Stimulated activated CD4-positive, alpha-beta T cell treated with anti-CD3 and anti-CD28 coated beads, Interleukin-12 subunit alpha, Interleukin-12 subunit beta, amount 100 ng/mL, for 24 hours (primary cell): ENCODE measurements at places on chromosomes 13 and 19.

- no peak for DNase-seq
These were observed 3.2 kb downstream of the ATP4B start for GRCh38 chr13:113654591-113655345.

DNA sequence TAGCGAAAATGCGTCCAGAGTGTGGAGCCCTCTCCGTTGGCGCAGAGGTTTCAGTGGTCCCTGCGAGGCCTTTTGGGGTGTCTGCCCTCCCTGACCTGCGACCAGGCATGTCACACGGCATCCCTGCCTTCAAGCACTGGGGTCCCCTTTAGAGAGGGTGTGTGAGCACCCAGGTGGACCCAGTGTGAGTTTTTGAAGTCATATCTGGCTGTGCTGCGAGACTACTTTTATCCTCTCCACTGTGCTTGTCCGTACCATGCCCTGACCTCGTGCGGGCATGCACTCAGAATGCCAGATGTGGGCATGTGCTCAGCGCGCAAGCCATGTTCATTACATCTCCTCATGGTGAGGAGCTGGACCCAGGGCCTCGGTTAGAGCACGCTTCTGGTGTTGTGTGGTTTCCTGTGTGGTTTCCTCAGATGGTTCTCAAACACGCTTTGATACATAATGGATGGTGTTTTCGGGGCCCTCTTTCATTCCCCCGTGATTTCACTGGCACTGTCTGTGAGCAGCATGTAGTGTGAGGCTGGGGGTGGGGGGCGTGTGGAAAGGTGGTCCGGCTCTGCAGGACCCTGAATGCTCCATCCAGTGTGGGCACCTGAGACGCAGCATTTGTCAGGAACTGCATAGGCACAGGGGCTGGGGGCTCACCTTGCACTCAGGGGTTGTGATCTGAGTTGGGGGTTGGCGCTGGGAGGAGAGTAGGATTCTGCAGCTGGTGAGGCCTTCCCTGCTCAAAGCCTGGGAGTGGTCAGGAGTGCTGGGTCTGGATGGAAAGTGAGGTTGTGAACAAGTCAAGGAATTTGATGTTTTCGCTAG is 2.3 kb downstream of the TFDP1 start:
- DNase-seq, result no peak

DNA sequence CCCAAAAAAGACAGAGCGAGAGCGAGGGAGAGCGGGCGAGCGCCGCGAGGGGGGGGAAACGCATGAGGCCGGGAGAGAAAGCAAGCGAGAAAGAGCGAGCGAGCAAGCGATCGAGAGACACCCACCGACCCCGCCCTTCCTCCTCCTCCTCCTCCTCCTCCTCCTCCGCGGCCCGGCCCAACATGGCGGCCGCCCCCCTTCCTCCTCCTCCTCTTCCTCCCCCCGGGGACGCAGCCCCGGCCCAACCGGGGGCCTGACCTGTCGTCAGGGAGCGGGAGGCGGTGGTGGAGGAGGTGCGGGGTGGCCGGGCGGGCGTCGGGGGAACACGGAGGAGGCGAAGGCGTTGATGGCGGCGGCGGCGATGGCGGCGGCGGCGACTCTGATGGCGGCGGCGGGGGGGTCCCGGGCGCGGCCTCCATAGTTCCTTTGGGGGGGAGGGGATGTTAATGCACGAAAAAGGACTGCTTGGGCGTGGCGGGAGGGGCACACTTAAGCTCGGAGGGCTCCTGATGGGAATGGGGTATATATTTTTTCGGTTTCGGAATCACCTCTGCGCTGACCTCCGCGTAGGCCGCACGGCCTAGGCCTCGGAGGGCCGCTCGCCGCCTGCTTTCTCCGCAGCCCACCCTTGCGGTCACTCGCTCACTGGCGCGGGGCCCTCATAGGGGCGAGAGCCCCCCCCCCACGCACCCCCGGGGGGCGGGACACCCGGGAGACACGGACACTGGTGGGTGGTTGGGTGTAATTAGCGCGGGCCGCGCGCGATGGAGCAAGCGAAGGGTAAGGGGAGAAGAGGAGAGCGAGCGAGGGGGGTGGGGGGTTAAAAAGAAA is 1.2 kb downstream of the ZC3H4 start:
- DNase-seq, result peak; percentile 68

GRCh38 chr13:86357106-86357505 is 557.9 kb upstream of the SLITRK6 start:
- no peak for DNase-seq

DNA sequence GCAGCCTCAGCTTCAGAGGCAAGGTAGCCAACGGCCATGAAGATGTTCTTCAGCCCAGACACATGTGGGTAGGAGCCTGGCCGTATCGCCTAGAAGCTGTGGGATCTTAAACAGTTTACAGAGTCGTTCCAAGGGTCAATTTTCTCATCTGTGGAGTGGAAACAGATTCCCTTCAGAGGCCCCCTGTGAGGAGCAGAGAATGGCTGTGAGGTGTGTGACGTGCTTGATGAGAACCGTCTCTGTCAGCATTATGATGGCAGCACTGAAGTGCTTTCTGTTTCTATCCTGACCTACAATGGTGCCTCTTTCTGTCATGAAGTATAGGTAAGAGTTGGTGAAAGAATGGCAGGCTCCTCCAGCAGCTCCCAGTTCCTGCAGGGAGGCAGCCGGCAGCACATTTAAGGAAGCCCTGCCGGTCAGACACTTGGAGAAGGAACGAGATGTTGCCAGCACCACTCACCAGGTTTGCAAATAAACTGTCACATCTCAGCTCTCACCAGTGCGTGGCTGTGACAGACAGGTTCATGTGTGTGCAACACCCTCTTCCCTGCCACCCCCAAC is 277.3 kb downstream of the FOXO1 start:
- DNase-seq, result peak; percentile 27

DNA sequence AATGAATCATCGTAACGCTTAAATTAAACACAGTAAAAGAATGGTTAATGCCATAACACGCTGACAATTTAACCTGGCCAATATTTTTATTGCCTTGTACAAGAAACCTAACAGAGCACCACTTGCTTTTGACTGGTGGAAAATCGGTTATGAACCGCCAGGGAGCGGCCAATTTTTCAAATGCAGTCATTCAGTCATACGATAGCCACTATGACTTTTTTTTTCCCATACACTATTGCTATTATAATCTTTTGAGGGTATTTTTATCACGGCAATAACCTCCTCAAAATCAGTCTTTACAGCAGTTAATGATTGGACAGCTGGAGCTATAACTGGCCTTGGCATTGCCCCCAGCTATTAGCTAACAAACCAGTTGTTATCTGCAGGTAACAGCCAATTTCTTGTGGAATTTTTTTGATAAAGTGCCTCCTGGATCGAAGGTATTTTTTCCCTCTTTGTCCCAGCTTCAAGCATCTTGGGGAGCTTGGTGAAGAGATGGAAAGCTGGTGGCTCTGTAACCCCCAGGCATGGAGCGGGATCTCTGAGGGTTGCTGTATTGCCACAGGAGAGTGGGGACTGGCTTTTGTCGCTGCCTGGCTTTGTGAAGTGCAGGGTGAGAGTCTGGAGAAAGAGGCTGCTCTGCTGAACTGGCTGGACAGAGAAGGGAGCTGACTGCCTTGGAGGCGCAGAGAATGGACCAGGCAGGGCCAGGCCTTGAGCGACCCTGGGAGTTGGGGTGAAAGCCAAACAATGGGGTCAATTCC is 198.4 kb upstream of the ZNF536 start:
- no peak for DNase-seq

DNA sequence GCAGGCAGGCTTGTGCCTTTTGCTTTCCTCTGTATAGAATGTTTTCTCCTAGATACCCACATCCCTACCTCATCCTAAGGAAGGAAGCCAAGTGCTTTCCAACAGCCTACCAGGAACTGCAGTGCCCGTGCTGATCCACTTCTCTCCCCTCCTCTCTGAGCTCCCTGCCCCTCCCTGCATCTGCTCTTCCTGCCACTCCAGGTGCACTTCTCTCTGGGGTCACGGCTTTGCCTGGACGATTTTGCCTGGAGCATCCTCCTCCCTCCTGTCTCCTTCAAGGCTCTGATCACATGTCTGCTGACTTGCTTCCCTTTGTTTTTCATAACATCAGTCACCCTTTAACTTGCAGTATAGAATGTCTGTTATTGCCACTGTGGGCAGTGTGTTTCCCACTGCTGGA is 34.7 kb upstream of the IRS2 start:
- no peak for DNase-seq

DNA sequence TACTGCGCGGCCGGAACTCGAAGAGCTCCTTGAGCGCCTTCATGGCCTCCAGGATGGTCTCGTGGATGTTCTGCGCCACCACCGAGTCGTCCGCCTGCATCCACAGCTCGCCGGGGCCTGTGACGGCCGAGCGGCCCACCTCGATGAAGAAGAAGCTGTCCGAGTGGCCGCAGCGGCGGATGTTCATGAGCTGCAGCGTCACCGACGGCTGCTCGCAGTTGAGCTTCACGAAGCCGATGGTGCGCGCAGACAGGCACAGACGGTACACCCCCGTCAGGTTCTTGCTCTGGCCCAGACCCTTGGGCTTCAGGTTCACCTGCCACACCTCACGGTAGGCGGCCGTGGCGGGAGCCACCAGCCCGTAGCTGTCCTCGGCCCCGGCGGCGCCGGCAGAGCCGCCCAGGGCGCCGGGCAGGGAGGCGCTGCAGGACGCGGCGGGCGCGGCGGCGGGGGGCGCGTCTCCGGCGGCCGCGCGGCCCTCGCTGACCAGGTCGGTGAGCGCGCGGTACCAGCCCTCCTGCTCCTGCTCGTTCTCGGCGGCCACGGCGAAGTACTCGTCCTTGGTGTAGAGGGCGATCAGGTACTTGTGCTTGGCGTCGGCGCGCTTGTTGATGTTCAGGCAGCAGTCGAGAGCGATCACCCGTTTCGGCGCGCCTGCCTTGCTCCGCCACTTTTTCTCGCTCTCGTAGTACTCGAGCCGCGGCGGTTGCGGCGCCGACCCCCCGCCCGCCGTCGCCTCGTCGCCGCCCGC is 1.1 kb downstream of the IRS2 start:
- no peak for DNase-seq

GRCh38 chr19:19010551-19010950 is 22.8 kb downstream of the SUGP2 start:
- DNase-seq, result no peak

DNA sequence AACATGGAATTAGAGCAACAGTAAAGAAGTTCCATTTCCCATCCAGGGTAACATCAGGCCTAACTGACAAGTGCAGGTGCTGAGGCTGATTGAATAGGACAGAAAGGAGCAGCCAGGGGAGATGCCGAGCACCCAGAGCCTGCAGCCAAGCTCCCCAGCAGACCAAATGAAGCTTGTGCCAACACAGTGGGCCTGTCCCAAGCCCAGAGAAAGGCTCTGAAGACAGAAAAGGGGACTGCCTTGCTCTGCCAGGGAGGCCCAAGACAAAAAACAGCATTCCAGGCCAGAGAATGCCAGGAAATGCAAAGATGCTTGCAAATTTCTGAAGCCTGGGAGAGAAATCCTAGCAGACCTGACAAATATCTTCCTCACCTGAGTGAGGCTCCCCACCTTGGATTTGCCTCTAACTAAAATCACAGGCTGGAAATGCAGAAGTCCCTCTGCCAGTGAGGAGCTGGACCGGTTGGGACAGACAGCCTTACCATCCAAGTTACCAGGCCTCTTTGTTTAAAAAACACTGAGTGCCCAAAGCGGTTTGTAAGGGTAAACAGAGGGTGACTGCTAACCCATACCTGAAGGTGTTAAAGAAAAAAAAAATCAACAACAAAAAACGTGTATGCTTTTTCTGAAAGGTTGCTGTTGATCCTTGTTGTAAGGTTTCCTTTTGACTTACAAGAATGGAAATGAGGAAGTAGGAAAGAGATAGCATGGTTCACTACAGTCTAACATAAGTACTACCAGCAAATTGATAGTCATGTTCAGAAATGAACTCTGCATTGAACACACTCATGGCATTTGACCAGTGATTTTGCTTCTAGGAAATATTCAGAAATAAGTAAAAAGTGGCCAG is 11.8 kb upstream of the HMGB1 start:
- DNase-seq, result no peak

DNA sequence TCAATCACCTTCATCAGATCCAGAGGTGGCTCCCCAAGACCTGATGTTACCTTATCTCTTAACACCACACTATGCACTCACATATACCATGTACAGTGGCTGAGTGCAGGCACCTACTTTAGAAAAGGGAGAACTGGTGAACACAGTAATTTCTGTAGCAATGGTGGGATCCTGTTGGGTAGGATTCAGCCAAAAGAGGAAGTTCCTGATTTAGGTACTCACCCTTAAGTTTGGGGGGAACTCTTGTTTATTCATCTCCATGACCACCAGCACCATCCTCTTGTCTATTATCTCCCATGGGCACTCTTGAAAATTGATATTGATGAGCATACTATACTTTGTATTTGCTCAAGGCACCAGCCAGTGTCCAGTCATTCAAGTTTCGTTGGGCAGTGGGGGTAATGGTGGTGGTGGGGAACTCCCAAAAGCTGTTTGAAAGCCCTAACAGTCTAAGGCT is 324.4 kb downstream of the LMO7 start:
- DNase-seq, result no peak

GRCh38 chr13:88142653-88143052 is 471.5 kb downstream of the SLITRK5 start:
- no peak for DNase-seq

GRCh38 chr19:10863107-10863717 is 8.1 kb upstream of the CARM1 start:
- no peak for DNase-seq

- no peak for DNase-seq
These were observed 157.5 kb downstream of the MIPEP start for GRCh38 chr13:23731709-23732108.

DNA sequence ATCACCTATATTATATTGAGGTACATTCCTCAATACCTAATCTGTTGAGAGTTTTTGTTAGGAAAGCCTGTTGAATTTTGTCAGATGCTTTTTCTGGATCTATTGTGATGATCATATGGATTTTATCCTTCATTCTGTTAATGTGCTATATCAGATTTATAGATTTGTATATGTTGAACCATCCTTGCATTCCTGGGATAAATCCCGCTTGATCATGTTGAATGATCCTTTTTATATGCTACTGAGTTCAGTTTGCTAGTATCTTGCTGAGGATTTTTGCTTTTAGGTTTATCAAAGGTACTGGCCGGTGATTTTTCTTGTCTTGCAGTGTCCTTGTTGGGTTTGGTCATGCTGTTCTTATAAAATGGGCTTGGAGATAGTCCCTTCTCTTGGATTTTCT is 12.0 kb upstream of the ZNF331 start:
- no peak for DNase-seq

- DNase-seq, result no peak
These were observed 220.3 kb downstream of the NBEA start for GRCh38 chr13:35162420-35162819.

DNA sequence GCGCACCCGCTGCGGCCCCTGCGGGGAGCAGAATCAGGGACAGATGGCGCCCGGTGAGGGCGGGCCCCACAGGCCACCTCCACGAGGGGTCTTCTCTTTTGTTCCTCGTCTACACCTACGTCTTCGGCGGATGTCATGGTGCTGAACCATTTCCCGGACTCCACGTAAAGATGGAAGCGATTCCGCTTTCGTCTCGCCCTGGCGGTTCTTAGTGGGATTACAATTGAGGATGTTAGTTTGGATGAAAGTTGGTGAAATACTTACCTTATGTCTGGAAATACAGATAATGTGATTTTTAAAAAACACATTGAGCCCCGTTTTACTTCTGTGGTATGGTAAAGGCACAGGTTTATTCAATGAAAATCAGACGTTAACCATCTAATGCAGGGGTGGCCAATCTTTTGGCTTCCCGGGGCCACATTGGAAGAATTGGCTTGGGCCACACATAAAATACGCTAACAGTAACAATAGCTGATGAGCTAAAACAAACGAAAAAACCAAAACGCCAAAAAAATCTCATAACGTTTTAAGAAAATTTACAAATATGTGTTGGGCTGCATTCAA is 1.4 kb upstream of the ZMYM5 start:
- DNase-seq, result no peak
